ENCODE measurements at places on chromosomes 4 and X. TPM values are rescaled to one million over a fixed set of nuclear protein-coding genes. Genes with fewer than 3 reads are reported as not detected.

DNA sequence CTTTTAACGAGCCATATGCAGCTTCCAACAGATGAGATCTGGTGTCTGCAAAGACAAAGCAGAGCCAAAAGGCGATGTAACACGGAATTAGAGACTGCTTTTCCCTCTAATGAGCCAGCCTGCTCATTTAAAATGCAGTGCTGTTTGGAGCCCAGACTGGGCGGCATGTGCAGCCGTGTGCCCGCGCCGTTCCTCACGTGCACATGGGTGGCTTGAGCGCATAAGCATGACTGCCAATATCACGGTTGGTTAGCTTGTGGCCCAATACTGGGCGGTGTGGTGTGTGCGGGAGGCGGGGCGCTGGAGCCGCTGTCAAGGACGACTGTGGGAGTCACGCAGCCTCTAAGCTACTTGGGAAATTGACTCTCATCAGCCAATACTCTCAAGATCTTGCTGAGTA, 87.0 kb upstream of the SCOC start:
- H3K27me3 ChIP-seq: peaks cover 3% of the 10 kb centered on the region
- H3K4me1 ChIP-seq: no peaks in the 10 kb centered on the region
- DNase-seq: no peak
- H3K27ac ChIP-seq: no peak overlapping the region

DNA sequence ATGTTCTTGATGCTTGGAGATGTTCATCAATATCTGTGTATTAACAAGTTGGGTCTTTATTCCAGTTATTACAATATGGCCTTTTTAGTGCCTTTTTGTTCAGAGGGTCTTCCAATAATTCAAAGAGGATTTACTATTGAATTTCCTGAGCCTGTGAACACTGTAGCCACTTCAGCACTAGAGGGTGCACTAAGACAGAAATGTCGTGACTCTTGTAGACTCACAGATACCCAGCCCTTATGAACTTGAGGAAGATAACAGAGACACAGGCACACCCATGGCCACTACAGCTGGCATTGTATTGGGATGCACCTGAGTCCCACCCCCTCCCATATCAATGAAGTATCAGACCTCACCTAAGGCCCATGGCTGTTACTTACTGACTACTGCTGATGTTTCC, 54.4 kb upstream of the ACTRT1 start:
- no peak overlapping the region for H3K4me3 ChIP-seq
- no peak overlapping the region for H3K27ac ChIP-seq
- no peaks in the 10 kb centered on the region for H3K27me3 ChIP-seq
- H3K36me3 ChIP-seq: no peaks in the 10 kb centered on the region
- no peak for DNase-seq

GRCh38 chr4:84436812-84437211, 62.3 kb downstream of the NKX6-1 start:
- no peak for DNase-seq
- no peak overlapping the region for H3K4me3 ChIP-seq
- no peak overlapping the region for H3K27ac ChIP-seq
- no peaks in the 10 kb centered on the region for H3K36me3 ChIP-seq
- peaks cover 8% of the 10 kb centered on the region for H3K27me3 ChIP-seq

DNA sequence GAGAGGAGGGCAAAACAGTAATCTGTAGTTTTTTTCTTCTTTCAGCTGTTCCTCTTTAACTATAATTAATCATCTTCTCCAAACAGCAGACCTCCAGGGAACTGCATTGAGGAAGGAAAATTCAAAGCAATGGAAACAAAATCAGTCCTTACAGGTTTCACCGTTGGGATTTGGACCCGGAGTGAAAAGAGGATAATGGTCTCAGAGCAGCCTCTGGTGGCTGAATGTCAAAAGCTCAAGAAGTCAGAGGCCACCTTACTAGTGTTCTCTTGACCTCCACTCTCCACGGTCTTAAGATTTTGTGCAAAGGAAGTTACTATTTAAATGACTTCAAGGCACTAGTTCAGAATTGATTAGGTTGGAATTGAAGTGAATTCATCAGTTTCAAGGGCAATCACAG, 16.0 kb upstream of the MID1 start:
- H3K4me1 ChIP-seq: peaks cover 6% of the 10 kb centered on the region
- no peak overlapping the region for H3K4me3 ChIP-seq
- H3K27ac ChIP-seq: no peak overlapping the region
- no peak for DNase-seq
- no peaks in the 10 kb centered on the region for H3K36me3 ChIP-seq
- no peaks in the 10 kb centered on the region for H3K27me3 ChIP-seq

DNA sequence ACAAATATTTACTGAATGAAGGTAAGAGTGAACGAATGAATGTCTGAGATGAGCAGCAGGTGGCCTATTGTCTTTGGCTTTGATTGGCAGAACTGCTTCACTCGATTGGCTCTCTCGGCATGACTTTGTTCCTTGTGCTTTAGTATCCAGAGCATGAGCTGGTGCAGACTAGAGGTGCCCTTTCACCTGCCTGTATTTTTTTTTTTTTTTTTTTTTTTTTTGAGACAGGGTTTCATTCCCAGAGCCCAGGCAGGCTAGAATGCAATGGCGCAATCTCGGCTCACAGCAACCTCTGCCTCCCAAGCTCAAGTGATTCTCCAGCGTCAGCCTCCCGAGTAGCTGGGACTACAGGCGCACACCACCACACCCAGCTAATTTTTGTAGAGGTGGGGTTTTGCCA, 38.9 kb downstream of the SRPX2 start:
- H3K4me3 ChIP-seq: no peak overlapping the region
- H3K4me1 ChIP-seq: no peaks in the 10 kb centered on the region
- no peaks in the 10 kb centered on the region for H3K27me3 ChIP-seq
- no peaks in the 10 kb centered on the region for H3K36me3 ChIP-seq
- DNase-seq: no peak

- no peak for DNase-seq
- H3K4me3 ChIP-seq: no peak overlapping the region
- no peaks in the 10 kb centered on the region for H3K36me3 ChIP-seq
- H3K27me3 ChIP-seq: no peaks in the 10 kb centered on the region
- H3K27ac ChIP-seq: no peak overlapping the region
- no peaks in the 10 kb centered on the region for H3K4me1 ChIP-seq
Observed at GRCh38 chrX:70806081-70806480, 102.4 kb downstream of the TEX11 start.

GRCh38 chr4:130985371-130985770, 1889.4 kb downstream of the C4orf33 start:
- H3K4me1 ChIP-seq: no peaks in the 10 kb centered on the region
- H3K27me3 ChIP-seq: no peaks in the 10 kb centered on the region
- no peak overlapping the region for H3K27ac ChIP-seq
- H3K4me3 ChIP-seq: no peak overlapping the region

Gene MAGIX
- total RNA-seq: 14.9 TPM

Gene P2RY8
- not detected for total RNA-seq

Gene NSG1
- 157 TPM for total RNA-seq

Gene F11
- not detected for total RNA-seq

Gene COL25A1
- total RNA-seq: 0.30 TPM

Gene RRH
- not detected for total RNA-seq

Gene UGT8
- 0.73 TPM for total RNA-seq

Gene ANXA5
- total RNA-seq: 101 TPM
